CD4-positive, alpha-beta T cell treated with Interleukin-4 for 4 hours (primary cell): ENCODE measurements at places on chromosomes 16 and 17.

- DNase-seq = peak; percentile 26
Observed at GRCh38 chr16:17224879-17225281, 245.9 kb downstream of the XYLT1 start.

GRCh38 chr16:88770461-88771293, 14.3 kb downstream of the PIEZO1 start:
- DNase-seq = no peak

DNA sequence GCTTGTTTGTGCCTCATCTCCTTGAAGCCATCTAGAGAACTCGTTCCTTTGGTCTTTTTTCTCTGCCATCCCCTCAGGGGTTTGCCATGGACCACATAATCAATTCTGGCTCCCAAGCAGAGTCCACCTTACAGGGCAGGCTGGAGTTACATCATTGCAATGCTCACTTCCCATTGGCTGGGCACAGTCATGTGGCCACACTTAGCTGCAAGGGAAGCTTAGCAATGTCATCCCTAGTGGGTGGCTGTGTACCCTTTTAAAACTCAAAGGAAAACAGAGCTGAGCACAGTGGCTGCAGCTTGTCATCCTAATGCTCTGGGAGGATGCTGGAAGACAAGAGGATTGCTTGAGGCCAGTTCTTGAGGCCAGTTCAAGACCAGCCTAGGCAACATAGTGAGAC, 41.9 kb upstream of the POLR3E start:
- DNase-seq = no peak

GRCh38 chr17:29929006-29929532, 959 bp downstream of the SSH2 start:
- DNase-seq = peak; percentile 9

DNA sequence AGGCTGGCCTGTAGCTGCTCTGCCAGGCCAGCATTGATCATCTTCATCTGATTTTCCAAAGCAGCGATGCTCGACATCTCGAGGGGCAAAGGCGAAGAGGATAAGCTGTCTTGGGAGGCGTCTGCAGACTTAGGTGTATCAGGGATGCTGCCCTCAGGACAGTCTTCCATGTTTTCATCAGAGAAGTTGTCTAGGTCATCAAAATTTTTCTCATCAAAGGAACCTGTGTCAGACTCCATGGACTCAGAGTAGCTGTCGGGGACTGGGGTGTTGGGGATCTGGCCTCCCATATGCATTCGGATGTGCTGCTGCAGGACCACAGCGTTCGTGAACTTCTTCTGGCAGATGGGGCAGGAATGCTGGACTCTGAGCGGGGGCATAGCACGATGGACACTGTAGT, 11.5 kb downstream of the SALL1 start:
- no peak for DNase-seq

- DNase-seq = no peak
Observed at GRCh38 chr17:55432358-55433028, 10.9 kb upstream of the MMD start.

- DNase-seq = no peak
Observed at GRCh38 chr17:36001110-36001771, at the start of gene CCL15. Gene CCL15 (minus strand): TSS chr17:36001553. CDS start chr17:36001492, 61 bp downstream.

GRCh38 chr16:68512183-68512582, 26.9 kb upstream of the ZFP90 start:
- DNase-seq = no peak

DNA sequence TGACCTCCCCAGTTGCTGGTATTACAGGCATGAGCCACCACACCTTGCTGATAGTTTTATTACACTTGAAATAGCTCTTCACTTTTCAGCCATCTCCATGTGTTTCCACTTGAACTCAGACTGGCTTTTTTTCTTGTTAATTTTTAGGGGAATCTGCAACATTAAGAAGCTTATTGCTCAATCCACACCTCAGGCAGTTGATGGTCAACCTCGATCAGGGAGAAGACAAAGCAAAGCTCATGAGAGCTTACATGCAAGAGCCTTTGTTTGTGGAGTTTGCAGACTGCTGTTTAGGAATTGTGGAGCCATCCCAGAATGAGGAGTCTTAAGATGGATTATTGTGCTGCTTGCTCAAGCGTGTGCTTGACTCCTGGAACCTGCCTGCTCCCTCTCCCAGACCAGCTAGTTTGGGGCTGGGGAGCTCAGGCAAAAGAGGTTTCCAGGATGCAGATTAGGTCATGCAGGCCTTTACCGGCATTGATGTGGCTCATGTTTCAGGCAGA, 8.6 kb downstream of the ZNHIT3 start:
- no peak for DNase-seq

DNA sequence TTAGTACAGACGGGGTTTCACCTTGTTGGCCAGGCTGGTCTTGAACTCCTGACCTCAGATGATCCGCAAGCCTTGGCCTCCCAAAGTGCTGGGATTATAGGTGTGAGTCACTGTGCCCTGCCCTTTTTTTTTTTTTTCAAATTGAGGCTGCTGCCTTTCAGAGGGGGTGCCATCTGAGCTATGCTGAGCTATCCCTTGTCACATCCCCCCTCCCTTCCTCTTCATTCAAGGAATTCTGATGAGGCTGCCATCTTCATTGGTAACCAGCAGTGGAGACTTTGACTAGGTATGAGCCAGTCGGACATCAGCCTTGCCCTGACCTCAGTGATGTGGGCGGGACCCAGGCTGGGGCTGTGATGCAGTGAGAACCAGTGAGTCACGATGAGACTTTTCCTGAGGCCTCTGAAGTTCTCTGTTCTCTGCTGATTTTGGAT, 24.4 kb upstream of the GPT2 start:
- no peak for DNase-seq

DNA sequence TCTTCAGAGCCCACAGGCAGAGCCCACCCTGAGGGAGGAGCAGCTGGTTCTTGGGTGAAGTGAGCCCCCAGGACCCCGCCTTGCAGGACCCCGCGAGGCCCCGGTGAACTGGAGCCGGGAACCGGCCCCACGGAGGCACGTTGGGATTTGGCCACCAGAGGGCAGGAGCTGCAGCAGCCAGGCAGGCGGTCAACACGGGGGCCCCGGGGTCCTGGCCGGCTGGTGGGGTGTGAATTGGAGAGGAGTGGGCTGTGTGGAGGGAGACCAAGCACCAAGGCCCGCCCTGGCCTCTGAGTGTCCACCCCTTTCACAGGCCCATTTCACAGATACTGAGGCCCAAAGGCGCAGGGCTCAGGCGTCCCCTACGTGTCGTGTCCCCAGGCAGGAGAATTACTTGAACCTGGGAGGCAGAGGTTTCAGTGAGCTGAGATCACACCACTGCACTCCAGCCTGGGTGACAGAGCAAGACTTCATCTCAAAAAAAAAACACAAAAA, 2.2 kb downstream of the DPEP1 start:
- peak; percentile 25 for DNase-seq

GRCh38 chr16:2838928-2839327, 8.8 kb downstream of the ZG16B start:
- peak; percentile 35 for DNase-seq

DNA sequence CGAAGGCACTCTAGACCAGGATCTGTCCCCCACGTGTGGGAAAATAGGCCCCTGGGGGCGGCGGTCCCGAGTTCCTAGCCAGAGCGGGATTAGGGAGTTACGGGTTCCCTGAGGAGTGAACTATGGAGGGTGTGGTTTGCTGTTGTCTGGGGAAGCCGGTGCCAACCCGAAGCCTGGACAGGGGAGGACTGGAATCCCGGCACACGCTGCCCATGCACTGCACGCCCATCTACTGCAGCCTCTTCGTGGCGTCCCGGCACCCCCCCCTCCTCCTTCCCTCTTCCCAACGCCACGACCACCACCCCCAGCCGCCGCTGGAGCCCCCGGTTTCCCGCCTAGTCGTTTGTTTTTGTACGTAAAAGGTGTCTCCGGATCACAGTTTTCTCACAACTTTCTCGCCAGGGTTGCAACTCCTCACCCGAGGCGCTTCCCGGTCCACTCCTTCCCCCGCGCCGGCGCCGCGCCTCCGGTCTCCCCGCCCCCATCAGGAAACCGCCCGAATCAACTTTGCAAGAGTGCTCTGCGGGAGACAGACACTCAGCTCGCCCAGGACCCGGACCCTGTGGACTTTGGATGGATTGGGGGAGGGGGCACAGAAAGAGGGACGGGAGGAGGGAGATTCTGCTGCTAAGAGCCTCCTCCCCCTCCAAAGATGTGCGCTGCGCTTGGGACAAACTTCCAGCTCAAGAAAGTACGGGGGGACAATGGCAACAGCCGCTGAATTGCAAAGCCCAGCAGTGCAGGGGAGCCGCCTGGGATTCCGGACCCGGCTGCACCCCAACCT, 1.4 kb upstream of the LHX1 start:
- DNase-seq = no peak

- DNase-seq = no peak
Observed at GRCh38 chr16:67526149-67526791, 2.4 kb upstream of the RIPOR1 start.

DNA sequence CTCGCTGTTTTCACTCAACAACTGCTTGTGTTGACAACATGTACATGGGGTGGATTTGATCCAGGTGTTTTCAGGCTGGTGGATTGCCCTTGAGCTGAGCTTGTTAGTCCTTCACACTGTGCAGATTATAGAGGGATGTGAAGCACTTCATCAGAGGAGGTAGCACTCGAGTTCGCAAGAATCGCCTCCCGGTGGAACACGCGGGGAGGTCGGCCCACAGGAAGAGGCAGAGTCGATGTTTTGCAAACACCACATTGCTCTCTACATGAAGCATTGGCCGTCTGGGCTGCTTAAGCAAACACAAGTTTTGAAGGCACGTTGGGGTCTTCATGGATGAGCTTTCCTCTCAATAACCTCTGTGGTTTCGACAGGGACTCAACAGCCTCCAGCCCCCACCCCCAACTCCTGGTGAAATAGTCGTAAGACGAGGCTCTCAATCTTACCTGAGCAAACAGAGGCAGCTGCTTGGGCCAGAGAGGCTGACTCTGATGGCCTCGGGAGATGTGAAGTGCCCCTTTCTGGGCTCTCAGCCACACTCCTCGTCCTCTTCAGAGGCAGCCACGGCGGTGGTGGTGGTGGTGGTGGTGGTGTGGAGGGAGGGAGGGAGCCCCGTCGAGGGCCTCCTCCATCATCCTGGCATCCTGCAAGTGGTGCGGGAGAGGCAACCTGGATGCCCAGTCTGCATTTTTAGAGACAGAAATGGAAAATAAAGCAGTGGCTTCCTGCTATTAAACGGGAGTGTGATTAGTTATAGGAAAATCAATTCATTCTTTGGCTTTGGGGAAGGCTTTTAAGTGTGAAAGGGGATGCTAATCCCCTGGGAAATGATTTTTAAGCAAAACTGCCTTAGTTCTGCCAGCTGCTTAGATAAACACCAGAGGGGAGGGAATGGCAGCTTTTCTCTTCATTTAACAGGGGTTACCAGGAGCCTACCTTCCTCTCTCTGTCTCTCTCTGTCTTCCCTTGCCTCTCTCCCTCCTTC, 552.5 kb upstream of the EEF2KMT start:
- DNase-seq = no peak

DNA sequence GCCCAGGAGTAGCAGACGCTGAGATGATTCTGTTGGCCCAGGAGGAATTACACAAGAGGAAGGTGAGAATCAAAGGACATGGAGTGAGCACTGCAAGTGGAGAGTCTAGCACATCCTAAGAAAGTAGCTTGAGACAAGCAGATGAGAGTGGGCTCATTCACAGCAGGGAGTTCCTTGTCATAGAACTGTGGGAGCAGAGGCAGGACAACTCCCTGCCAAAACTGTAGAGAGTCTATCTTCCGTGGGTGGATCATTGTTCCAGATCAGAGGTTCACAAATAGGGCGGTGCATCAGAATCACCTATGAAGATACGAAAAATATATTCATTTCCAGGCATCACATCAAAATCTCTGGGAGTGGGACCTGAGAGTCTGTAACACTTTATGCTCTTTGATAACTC, 288.9 kb upstream of the C16orf82 start:
- DNase-seq = no peak

DNA sequence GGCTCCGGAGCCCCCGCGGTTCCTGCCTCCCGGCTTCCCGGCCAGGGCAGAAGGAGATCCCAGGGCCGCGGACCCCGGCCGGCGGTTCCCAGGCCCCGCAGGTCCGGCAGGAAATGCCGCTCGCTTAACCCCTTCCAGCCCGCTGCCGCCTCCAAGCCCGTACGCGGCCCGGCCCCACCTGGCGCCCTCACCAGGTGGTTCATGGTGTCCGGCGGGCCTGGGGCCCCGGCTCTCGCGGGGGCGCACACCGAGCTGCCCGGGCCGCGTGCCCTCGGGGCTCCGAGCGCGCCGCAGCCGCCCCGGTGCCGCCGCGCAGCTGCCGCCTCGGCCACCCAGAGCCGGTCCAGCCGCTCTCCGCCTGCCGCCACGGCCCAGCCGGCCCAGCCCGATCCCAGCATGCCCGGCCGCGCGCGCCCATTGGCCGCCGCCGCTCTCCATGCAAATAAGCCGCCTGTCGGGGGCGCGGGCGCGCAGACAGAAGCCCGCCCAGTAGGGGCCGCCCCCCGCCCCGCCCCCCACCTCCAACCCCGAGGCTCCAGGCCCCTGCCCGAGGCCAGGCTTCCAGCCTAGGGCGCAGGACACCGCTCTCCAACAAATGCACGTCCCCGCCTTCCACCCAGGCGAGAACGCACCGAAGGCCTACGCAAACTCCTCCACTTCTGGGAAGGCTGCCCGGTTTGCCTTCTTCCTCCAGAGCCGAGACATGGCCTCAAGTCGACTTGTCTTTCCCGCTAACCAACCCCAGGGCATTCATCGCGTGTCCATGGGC, at the start of gene BCAR1:
Gene BCAR1 (minus strand): TSS at position 345 of the 769 bp plus-strand sequence. CDS start 142 bp downstream, at position 203.
- no peak for DNase-seq

GRCh38 chr16:89711601-89712273, 9.0 kb downstream of the VPS9D1 start:
- DNase-seq = peak; percentile 38

DNA sequence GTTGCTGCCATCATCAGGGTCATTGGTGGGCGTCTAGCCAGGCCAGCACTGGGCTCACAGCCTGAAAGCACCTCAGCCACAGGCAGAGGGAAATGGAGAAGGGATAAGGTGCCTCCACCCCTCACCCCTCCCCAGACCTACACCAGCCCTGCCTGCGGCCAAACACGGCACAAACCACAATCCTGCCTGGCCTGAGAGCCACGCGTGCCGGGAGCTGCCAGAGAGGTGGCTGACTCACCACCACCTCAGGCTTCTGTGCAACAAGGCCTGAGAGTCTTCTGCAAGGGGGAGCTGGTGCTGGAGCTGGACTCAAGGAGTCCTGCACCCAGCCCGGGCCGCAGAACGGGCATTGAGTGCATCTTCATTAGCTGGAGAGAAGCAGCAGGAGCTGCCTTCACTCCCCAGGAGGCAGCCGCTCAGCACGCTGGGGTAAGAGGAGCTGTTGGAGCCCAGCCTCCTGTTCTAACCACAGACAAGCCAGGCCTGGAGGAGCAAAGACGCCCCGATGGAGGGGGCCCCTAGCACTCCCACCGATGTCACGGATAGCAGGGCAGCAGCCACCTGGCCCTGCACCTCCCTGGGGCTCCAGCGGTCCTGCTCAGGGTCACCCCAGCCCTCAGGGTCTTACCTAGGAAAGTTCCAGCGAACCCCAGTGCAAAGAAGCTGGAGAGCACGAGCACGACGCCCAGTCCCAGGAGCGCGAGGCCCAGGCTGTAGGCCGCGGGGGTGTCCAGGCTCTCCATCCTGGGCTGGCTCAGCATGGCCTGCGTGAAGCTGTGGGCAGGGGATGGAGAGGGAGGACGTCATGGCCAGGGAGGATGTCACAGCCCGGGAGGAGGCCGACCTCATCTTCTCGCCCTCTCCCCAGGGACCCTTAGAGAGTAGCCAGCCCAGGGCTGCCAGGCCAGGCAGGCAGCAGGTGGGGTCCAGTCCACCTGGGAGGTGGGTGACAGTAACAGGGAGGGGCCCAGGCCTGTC, 16.0 kb upstream of the RASD1 start:
- DNase-seq = no peak
